NCI-H460 (cell line): ENCODE measurements at places on chromosomes 11 and 22. TPM values are rescaled to one million over a fixed set of nuclear protein-coding genes. Genes with fewer than 3 reads are reported as not detected.

OR52L1 gene
- total RNA-seq = not detected in 2 replicates

ZNF70 gene
- 1.9 and 3.0 TPM in 2 replicates for total RNA-seq

UBQLNL gene
- total RNA-seq = not detected in 2 replicates

CALCA gene
- 0.29 and 1.3 TPM in 2 replicates for total RNA-seq

HEPN1 gene
- not detected in 2 replicates for total RNA-seq

CAPN5 gene
- 0.58 and 0.99 TPM in 2 replicates for total RNA-seq

IGSF9B gene
- 0.37 and 0.55 TPM in 2 replicates for total RNA-seq

SERHL2 gene
- 1.4 and 2.1 TPM in 2 replicates for total RNA-seq

KCTD14 gene
- total RNA-seq = 0.66 and 0.82 TPM in 2 replicates

OR5T2 gene
- not detected in 2 replicates for total RNA-seq

CTSW gene
- total RNA-seq = not detected in 2 replicates

NLRP10 gene
- total RNA-seq = not detected in 2 replicates

MIAT gene
- 0.66 and 0.82 TPM in 2 replicates for total RNA-seq

SF3B2 gene
- 91.7 and 101 TPM in 2 replicates for total RNA-seq

C11orf21 gene
- not detected in 2 replicates for total RNA-seq

MPEG1 gene
- not detected in 2 replicates for total RNA-seq

RASGRP2 gene
- not detected in 2 replicates for total RNA-seq

ZBTB3 gene
- 4.1 and 5.5 TPM in 2 replicates for total RNA-seq

F2 gene
- not detected in 2 replicates for total RNA-seq

LRRC10B gene
- not detected in 2 replicates for total RNA-seq

LRRC56 gene
- 0.43 and 0.57 TPM in 2 replicates for total RNA-seq

NXPE1 gene
- total RNA-seq = not detected in 2 replicates

CHST1 gene
- not detected in 2 replicates for total RNA-seq

OR5A1 gene
- not detected in 2 replicates for total RNA-seq

IL10RA gene
- total RNA-seq = 0.35 and 2.7 TPM in 2 replicates

PDHX gene
- 53.5 and 56.8 TPM in 2 replicates for total RNA-seq

SOX10 gene
- total RNA-seq = not detected in 2 replicates

FZD4 gene
- total RNA-seq = 22.9 and 27.3 TPM in 2 replicates

MPPED2 gene
- not detected in 2 replicates for total RNA-seq
